ENCODE measurements at places on chromosomes 1 and 21. TPM values are rescaled to one million over a fixed set of nuclear protein-coding genes. Genes with fewer than 3 reads are reported as not detected.

Gene SERINC2
- total RNA-seq: not detected

DNA sequence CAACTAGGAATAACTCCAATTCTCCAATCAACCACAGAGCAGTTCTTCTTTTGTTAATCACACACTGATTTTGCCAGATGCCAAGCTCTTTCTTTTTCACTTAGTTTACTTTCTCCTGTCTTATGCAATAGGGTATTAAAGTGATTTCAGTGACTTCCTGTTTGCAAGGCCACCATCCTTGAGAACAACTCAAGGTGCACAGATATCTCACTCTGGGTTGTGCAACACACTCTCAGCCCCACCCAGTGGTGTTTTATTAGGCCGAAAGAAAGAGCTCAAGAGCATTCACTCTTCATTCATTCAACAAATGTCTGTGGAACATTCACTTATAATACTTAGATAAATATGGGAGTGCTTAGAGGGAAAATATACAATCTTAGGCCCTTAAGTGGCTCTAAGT, 352.5 kb downstream of the ZNF326 start:
- DNase-seq: no peak

Gene RGS13
- not detected for total RNA-seq

GRCh38 chr1:3548156-3548893, 63.0 kb downstream of the MEGF6 start:
- DNase-seq: peak; percentile 78

GRCh38 chr1:58927041-58927721, 143.3 kb upstream of the JUN start:
- no peak for DNase-seq

GRCh38 chr21:27808923-27809322, 842.0 kb upstream of the ADAMTS5 start:
- DNase-seq: no peak

DNA sequence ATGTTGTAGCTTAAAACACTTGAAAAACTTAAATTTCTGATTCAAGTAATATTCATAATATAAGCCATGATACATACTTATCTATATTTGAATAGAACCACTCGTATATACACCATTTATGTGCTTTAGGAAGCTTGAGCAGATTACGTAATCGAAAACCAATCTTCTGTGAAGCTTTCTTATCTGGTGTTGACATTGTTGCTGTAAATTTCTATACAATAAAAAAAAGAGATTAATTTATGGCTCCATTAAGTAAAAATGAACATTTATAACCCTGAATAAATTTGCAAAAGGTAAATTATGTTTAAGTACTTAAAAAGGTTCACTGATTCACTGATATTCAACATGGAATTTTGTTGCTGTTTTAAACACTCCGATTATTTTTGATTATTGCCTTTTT, 21.4 kb downstream of the LIN9 start:
- DNase-seq: no peak

- peak; percentile 25 for DNase-seq
Observed at GRCh38 chr1:45840704-45841103, 37.3 kb downstream of the MAST2 start.

DNA sequence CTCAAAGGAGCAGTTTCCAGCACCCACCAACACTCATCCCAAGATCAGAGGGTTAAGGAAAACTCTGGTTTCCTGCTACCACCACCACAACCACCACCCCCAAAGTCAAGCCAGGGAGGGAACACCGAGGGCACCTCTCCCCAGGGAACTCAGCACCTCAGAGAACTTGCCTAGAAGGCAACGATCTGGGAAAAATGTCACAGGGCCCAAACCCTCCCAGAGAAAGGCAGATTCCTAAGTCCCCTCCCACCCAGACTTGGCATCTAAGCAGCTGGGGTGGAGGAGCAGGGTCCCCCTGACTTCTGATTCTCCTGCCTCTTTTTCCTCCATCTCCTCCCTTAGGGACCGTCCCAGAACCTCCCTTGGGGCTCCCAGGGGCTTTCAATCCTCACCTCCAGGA, 10.6 kb downstream of the KANK4 start:
- no peak for DNase-seq

GRCh38 chr1:47885062-47885830, 111.9 kb downstream of the TRABD2B start:
- DNase-seq: no peak

GRCh38 chr1:208461680-208462079, 217.5 kb upstream of the PLXNA2 start:
- no peak for DNase-seq
